ENCODE measurements at places on chromosomes 1 and 21. TPM values are rescaled to one million over a fixed set of nuclear protein-coding genes. Genes with fewer than 3 reads are reported as not detected.

TACSTD2 gene
- 0.52 TPM for total RNA-seq

NCAM2 gene
- total RNA-seq, result 0.52 TPM

DNA sequence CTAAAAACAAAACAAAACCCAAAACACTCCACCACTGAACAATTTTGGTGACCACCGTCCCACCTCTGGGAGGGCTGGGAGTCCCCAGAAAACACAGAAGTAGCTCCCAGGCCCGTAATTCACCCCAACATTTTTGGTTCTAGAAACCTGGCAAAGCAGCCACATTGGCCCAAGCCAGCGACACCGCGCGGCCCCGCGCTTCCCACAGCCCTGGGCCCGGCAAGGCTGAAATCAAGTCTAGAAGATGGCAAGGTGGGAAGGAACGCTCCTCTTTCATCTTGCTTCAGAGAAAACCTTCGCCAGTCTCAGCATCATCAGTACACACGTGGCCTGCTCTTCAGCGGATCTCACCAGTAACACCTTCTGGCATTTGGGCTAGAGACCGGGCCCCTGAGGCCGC lies 35.9 kb upstream of the NID1 start:
- no peak for DNase-seq
- no peaks in the 10 kb centered on the region for H3K27me3 ChIP-seq
- no peak overlapping the region for H3K4me3 ChIP-seq
- no peaks in the 10 kb centered on the region for H3K36me3 ChIP-seq
- H3K27ac ChIP-seq, result no peak overlapping the region

GRCh38 chr21:46000182-46000730 lies 18.7 kb downstream of the COL6A1 start:
- H3K27me3 ChIP-seq, result no peaks in the 10 kb centered on the region
- peak; percentile 15 for DNase-seq
- H3K4me1 ChIP-seq, result no peaks in the 10 kb centered on the region
- H3K4me3 ChIP-seq, result no peak overlapping the region

DNA sequence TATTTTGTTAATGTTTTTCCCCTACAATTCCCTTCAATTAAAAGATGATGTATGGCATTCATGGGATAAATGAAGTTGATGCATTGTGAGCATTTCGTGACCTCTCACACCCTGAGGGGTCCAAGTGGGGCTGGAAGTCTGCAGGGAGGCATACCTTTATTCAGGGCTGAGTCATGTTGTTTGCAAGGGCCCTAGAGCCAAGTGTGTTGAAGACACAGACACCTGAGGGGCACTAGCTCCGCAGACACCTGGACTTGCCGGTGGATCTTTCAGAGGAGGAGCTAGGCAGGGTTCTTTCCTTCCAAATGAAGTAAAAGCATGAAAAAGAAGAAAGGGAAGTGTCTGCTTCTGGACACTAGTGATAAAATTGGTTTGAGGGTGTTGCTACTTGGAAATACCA lies 57.0 kb upstream of the RGS7 start:
- H3K27ac ChIP-seq, result no peak overlapping the region
- H3K4me1 ChIP-seq, result no peaks in the 10 kb centered on the region
- no peaks in the 10 kb centered on the region for H3K36me3 ChIP-seq
- H3K27me3 ChIP-seq, result no peaks in the 10 kb centered on the region
- H3K4me3 ChIP-seq, result no peak overlapping the region

All from colonic mucosa (tissue), 4 donors.